ENCODE measurements at places on chromosomes 7 and 10.

DNA sequence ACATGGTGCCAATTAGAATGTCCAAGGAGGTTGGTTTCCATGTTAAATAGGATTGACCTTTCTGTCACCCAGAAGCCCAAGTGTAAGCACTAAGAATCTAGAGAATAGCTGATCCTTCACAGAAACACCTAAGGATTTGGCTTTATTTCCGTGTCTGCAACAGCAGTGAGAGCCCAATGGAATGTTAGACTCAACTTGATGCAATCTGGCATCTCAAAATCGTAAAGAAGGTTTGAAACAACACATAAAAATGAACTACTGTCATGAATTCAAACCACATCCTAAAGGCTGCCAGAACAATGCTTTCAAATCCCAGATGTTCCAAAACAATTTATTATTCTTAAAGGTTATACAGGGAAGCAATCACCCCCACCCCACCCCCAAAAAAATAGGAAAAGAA lies 18.6 kb downstream of the PPP1R3C start:
- no peak for DNase-seq

DNA sequence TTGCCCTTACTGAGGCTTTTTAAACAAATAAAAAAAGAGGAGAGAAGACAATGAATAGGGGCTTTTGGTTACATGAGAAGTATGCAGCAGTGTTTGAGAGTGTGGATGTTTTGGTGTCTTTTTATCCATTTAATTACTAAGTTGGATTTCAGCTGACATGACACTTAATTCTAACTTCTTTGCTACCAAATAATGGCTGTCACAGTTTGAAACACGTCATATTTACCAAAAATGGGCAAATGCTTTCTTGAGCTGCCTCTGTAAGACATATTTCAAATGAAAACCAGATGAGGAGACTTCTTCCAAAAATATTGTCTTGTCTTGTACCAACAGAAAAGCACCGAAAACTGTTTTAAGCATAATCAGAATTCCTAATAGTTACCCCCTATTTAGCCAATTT lies 4.0 kb downstream of the ABCB4 start:
- no peak for DNase-seq

GRCh38 chr10:77475522-77475921 lies 162.1 kb downstream of the KCNMA1 start:
- DNase-seq = no peak

GRCh38 chr10:116614796-116615195 lies 6.0 kb upstream of the PNLIPRP2 start:
- no peak for DNase-seq

DNA sequence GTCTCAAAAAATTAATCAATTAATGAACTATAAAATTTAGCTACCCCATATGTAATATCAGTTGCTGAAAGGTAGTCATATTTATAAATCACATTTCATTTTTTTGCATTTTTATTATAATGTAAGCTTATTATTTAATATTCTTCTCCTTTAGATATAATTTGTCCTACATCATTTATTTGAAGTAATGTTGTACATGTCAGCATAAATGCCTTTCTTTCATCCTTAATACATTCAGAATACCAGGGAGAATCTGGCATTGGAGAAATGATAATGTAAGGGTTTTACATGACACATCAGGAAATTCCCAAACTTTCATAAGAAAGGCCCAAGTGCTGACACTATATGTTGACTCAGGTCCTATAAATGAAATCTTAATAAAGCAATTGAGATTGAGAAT lies 742.1 kb downstream of the CNTNAP2 start:
- DNase-seq = no peak

- DNase-seq = no peak
These were observed 485.1 kb downstream of the SEMA3D start for GRCh38 chr7:84701524-84702306.

DNA sequence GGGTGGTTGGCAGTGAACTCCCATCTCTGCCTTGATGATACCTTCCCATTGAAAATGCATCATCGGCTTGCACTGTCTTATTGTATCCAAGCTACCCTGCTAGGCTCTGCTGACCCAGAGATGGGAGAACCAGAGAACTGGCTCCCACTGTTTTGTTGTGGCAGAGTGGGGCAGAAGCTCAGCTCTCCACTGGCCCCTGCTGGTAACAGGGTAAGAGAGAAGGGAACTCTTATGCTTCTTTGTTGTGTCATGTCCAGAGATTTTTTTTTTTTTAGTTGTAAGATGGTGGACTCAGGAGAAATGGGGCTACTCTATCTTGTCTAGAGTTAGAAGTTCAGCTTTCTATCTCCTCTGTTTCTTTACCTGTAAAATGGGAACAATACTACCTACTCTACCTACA lies 100.5 kb upstream of the SDK1 start:
- no peak for DNase-seq

GRCh38 chr10:90642650-90643049 lies 215.2 kb downstream of the HTR7 start:
- DNase-seq = no peak

DNA sequence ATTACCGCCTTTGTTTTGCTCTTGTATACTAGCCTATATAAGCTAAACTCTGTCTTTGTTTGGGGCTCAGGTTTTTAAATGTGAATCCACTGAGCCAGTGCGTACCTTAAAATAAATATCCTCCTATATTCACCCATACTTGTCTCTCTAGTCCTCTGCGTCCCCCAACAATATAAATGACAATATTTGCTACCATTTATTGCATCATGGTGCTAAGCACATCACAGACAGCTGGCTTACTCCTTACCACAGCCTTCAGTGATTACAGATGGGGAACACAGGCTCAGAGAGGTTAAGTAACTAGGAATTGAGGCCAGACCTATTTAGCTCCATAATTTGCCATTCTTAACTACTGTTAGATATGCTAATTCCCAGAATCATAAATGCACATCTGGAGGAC lies 3.4 kb upstream of the ADCK2 start:
- no peak for DNase-seq
